ENCODE measurements at places on chromosomes 2 and 18.

GRCh38 chr2:181143790-181144300, 163.4 kb downstream of the UBE2E3 start:
- DNase-seq: no peak

- no peak for DNase-seq
Observed at GRCh38 chr2:219045937-219046550, 4.7 kb upstream of the CFAP65 start.

GRCh38 chr18:1848716-1849115, 722.6 kb downstream of the METTL4 start:
- no peak for DNase-seq

GRCh38 chr2:1004398-1004797, 53.7 kb downstream of the SNTG2 start:
- no peak for DNase-seq

DNA sequence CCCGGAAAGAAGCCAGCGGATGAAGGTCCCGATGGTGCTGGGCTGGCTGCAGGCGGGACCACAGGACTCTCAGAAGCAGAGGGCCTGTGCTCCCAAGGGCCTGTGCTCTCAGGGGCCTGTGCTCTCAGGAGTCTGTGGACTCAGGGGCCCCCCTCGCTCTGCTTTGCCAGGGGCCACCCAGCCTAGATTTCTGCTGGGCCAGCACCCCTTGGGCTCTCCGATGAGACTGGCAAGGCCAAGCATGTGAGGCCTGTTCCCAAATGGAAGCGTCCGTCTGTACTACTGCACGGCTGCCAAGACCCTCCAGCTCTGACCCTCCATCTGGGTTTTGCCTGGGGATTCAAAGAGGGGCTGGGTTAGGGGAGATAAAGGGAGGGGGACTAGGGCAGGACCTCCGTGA, 54.6 kb downstream of the SH3BP4 start:
- no peak for DNase-seq

DNA sequence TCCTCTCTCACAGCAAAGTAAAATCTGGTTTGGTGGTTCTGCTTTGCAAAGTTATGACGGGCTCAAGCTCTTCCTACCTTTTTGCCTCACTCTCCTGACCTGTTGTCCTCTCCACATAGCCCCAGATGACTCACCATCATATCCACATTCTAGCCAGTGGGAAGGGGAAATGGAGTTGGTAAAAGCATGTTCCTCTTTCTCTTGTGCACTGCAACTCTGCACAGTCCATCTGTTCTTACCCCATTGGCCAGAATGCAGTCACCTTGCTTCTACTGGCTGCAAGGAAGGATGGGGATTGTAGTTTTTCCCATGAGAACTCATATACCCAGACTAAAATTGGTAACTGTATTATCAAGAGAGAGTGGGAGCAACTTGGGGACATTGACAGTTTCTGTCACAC, 50.4 kb upstream of the SMIM21 start:
- DNase-seq: no peak

DNA sequence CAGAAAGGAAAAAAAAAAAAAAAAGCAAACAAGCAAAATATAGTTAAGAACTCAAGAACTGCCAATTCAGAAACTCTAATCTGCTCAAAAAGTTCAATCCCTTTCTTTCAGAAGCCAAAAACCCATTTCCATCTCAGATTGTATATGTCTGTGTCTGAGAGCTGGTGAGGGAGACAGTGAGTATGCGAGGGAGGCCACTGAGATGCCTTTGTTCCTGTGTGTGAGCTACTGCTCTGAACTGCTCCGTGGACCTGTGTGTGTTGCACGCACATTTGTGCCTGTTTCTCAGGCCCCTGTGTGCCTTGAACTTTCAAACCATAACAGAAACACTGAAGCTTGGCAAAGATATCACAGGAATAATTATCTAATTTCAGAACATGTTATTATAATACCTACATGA, 2.5 kb upstream of the PKDCC start:
- DNase-seq: no peak

- no peak for DNase-seq
Observed at GRCh38 chr18:63063171-63063570, 256.4 kb downstream of the BCL2 start.

GRCh38 chr2:25421289-25421688, 79.6 kb upstream of the DNMT3A start:
- DNase-seq: no peak

- peak; percentile 84 for DNase-seq
Observed at GRCh38 chr18:49858309-49859020, 45.1 kb upstream of the ACAA2 start.

GRCh38 chr2:168047091-168047690, 200.2 kb downstream of the STK39 start:
- no peak for DNase-seq

DNA sequence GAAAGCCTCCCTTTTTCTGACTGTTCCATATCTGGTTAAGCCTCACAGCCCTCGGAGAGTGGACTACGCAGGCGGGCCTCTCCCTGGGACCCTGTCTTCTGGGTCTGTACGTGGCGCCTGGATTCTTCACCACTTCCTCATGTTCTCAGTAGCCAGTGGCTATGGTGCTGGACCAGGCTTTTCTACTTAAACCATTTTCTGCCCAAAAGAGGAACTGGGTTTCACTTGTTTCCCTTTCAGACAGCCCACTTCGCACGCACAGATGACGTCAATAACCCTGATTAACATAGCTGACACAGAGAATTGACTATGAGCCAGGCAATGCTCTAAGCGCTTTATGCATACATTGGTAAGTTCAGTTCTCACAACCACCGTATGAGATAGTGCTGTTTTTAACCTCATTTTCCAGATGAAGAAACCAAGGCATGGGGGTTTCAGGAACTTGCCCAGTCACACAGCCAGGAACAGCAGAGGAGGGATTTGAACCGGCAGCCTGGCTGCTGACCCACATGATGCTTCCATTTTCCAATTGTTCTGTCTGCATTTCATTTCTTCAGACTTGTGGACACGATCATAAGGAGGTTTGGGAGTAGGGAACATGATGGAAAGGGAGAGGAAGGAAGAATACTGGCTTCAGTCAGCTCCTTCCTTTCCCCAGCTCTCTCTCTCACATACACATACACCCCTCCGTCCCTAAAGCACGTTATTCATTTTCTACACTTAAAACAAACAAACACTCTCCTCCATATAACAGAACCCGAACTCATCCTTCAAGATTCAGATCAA, 41.7 kb downstream of the MYOM1 start:
- DNase-seq: no peak

DNA sequence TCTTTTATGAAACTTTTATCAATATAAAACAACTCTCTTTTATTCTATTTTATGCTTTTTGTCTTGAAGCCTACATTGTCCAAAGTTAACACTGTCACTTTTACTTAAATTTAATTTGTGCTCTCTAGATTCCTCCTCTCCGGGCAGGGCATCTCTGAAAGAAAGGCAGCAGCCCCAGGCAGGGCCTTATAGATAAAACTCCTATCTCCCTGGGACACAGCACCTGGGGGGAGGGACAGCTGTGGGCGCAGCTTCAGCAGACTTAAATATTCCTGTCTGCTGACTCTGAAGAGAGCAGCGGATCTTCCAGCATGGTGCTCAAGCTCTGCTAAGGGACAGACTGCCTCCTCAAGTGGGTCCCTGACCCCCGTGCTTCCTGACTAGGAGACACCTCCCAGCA, 447.7 kb upstream of the FANCL start:
- DNase-seq: no peak

DNA sequence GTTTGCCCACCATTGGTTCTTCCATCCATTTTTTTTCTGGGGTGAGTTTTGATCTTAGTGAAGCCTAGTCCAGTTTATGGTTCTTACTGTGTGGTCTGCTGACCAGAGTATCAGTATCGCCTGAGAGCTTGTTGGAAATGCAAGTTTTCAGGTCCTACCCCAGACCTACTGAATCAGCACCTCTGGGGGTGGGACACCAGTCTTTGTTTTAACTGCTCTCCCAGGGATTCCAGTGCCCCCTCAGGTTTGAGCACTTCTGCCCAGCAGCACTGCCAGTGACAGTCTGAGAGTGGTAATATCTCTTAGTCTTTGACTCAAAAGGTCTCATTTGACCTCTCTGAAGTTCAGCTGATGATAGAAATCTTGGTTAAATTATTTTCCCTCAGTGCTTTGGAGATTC, 269.3 kb downstream of the ALPK2 start:
- no peak for DNase-seq

DNA sequence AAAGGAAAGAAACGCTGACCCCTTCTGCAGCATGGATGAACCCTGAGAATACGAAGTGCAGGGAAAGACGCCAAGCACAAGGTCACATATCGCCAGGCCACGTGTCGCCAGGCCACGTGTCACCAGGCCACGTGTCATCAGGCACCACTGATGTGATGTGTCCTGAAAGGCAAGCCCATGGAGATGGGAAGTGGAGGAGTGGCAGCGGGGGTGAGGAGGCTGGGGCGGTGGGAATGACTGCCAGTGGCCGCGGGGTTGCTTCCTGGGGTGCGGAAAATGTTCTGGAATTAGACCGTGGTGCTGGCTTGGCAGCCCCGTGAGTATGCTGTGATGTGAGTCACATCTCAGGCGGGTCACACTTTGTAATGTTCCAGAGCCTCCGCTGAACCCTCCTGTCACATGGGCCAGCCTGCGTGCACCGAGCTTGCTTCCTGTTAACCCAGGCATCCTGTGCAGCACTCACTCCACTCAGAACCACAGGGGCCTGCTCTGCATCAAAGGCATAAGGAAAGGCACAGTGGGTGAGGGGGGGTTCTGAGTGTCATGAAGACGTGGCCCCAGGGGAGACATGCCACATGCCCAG, 39.0 kb downstream of the SLC66A2 start:
- DNase-seq: no peak

DNA sequence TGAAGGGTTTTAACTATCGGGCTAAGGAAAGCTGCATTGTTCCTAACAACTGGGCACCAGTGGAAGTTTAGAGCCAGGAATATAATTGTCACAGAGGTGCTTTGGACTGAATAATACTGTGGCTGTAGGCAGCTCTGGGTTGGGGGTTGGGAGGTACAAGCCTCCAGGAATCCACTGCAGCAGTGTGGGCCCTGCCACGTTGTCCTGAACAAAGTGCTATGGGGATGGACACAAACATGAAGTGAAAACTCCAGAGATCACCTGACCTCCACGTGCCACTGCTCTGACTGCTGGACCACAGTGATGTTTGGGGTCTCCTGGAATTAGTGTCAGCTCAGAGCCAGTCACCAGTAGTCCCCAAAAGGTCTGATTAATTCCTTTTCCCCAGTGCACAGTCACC, 110.9 kb downstream of the BCL2 start:
- DNase-seq: peak; percentile 66

- DNase-seq: no peak
Observed at GRCh38 chr2:224659714-224660113, 56.5 kb downstream of the CCDC195 start.

- DNase-seq: no peak
Observed at GRCh38 chr2:238929242-238930081, 81.6 kb downstream of the TWIST2 start.

DNA sequence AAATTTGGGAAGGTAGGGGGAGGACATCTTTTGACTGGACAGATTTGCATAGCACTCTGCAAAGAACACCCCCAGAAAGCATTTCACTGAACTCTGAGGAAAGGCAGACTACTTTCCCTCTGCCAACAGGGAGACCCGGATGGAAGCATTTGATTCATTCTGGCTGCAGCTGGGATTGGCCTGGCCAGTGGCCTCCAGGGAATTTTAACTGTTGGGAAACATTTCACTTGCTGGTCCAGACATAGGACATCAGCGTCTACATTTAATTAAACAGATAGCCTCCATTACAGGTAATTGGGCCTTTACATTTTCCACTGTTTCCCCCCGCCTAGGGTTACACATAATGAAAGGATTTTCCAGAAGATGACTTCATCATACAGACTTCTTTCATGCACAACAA, 92.8 kb downstream of the MARCHF4 start:
- DNase-seq: peak; percentile 11

GRCh38 chr18:58254873-58255511, 211.0 kb downstream of the NEDD4L start:
- no peak for DNase-seq

- DNase-seq: peak; percentile 35
Observed at GRCh38 chr2:43127208-43127940, 99.0 kb downstream of the ZFP36L2 start.

GRCh38 chr2:121033461-121033996, 251.5 kb downstream of the TFCP2L1 start:
- no peak for DNase-seq

GRCh38 chr2:127067620-127068350, 39.2 kb downstream of the BIN1 start:
- no peak for DNase-seq

GRCh38 chr2:103383541-103383940, 621.7 kb downstream of the TMEM182 start:
- no peak for DNase-seq

- DNase-seq: no peak
Observed at GRCh38 chr2:1691366-1691765, 52.9 kb downstream of the PXDN start.

DNA sequence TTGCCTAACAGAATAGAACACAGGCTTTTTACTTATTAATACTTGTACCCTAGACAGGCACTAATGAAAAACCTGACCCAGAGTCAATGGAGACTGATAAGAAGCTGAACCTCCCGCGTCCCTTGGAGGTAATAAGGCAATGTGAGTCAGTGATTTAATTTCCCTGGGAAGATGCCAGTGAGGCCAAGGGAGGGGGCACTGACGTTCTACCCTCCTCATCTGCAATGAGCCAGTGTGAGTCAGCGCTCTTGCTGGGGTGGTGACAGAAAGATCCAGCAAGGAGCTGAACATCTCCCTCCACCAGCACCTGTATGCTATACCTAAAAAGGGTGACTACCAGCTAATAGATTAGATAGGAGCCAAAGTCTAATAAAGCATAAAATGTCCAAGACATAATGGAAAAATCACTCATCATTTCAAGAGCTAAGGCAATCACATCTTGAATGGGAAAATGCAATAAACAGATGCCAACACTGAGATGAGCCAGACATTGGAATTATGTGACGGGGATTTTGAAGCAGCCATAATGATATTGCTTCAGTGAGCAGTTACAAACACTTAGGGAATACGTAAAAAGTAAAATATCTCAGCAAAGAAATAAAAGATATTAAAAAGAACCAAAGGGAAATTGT, 116.9 kb downstream of the TPGS2 start:
- no peak for DNase-seq

- DNase-seq: peak; percentile 32
Observed at GRCh38 chr2:239268549-239268948, 132.3 kb downstream of the HDAC4 start.

DNA sequence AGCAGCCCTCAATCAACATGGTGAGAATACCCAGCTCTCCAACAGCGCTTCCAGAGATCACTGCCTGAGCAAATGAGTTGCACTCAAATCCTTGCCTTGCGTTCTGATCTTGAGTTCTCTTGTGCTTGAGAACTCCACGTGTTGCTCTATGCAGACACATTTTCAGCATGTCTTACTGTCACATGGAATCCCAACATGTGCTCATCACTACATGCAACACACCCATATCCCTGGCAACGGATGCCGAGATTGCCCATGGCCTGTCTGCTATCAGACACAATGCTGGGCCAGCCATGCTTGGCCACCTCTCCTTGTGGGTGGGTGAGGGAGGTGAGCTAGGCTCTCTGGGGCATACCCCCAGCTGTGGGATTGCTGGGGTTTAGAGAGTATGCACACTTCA, 91.9 kb upstream of the LDAH start:
- no peak for DNase-seq

Data from NCI-H146 (cell line).